Tongue (tissue), 3 donors: ENCODE measurements at places on chromosomes 6 and 20.

- DNase-seq, result no peak
These were observed 638 bp upstream of the MYL9 start for GRCh38 chr20:36540551-36541211.

DNA sequence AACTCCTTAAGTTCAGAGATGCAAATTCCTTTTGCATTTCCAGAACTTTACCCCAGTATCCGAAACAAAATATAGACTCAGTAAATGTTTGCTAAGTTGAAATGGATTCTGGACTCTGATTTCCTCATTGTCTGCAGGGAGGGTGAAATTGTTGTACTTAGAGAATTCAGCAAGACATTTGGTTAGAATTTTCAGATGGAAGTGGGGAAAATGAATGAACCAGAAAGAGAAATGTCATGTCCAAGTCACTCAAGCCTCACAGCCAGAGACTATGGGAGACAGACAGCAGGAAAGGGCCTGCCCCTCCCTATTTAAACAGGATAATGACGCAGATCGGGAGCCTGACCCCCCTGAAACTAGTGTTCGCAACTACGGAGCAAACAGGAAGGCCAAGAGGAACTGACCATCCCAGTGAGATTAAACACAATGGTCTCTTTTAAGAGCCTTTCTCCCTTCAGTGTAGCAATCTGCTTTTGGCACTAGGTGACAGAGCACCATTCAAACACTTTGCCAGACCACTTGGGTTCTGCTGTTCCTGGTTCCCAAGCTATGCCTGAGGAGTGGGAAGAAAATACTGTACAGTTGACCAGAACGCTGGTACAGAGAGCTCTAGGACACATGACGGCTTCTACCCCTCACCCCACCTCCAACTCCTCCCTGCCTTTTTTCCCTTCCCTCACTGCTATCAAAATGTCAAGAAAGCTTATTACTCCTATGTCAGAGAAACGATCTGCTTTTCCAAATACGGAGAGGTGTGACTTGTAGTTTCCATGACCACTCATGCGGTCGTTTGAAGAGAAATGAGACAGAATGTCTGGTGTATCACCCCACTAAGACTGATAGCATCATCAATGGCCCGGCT, 13.7 kb downstream of the NEDD9 start:
- no peak for DNase-seq

DNA sequence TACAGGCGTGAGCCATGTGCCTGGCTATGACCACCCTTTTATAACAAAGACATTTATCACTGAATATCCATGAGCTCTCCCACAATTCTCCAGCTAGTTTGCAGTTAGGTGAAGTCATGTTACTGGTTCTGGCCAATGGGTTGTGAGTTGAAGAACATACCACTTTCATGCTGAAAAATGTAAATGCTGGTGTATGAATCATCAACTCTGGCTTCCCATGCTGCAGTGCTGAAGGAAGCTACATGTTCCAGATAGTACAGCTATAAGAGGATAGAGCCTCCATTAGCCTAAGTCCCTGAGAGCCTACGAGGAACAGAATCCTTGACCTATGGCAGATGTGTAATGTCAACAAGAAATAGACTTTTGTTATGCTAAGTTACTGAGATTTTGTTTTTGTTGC, 180.4 kb downstream of the BTBD9 start:
- no peak for DNase-seq

DNA sequence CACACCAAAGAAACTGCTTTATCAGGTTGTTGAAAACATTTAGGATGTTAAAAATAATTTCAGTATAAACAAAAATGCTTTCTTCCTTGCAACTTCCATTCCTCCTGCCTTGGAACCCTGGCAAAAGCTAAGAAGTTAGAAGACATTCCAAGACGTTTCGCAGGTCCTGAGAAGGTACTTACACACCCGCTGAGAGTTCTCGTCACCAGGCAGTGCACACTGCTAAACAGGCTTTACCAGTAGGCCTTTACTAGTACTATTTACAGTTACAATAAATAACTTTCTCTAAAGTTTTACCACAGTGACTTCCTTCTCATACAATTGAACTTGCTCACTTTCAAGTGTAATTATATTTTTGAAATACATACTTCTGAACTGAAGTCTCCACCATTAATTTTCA, 81.4 kb upstream of the RPS6KA2 start:
- no peak for DNase-seq

- no peak for DNase-seq
These were observed 316.9 kb upstream of the PRDM1 start for GRCh38 chr6:105769197-105769596.

DNA sequence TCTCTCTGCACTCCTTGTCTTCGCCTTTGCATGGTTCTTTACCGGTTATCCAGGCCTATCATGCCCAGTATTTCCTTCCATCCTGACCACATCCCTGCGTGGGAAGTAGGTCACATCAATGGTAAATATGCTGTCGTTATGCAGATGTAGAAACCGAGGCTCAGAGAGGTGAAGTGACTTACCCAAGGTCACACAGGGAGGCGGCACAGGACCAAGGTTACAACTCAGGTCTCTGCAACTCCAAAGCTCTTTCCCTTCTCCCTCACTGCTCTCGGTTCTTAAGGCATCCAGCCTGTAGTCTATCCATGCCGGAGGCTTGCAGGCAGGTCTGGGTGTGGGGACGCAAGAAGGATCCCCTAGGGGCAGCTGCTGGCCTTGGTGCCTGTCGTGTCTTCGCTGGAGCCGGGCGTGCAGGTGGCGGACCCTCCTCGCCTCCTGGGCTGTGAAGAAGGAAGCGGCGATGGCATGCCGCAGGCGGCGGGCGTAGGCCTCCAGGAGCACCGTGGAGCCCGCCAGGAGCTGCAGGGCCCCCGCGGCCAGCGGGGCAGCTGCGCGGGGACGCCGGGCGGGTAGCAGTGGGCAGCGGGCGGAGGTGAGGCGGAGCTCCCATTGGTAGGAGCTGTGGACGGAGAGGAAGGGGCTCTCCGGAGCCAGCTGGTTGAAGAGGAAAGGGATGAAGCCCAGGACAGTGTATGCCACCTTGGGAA, 9.1 kb downstream of the OCSTAMP start:
- DNase-seq, result no peak

- no peak for DNase-seq
These were observed 174.8 kb upstream of the SUPT3H start for GRCh38 chr6:45552536-45552935.

DNA sequence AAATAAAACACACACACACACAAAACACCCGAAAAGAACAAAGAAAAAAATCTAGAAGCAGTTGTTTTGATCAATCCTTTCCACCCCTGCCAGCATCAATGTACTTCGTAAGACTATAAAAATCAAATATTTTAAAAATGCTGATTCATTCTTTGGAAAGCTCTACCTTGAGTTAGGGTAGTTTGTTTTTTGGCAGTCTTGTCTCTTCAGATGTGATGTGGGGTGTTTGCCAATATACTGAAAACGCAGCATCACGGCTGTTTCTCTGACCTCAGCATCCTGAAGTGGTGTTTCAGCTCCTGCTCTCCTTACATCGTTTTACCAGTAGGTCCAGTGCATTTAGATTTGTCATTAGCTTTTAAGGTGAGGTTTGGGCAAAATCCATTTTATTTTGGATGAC, 526.0 kb downstream of the UTRN start:
- no peak for DNase-seq

- peak; percentile 52 for DNase-seq
These were observed 124.1 kb upstream of the RPS6KA2 start for GRCh38 chr6:166751051-166751595.

- peak; percentile 29 for DNase-seq
These were observed 2.0 kb downstream of the DOK5 start for GRCh38 chr20:54477191-54477955.

GRCh38 chr20:58759947-58760346, 67.3 kb downstream of the NPEPL1 start:
- DNase-seq, result no peak

DNA sequence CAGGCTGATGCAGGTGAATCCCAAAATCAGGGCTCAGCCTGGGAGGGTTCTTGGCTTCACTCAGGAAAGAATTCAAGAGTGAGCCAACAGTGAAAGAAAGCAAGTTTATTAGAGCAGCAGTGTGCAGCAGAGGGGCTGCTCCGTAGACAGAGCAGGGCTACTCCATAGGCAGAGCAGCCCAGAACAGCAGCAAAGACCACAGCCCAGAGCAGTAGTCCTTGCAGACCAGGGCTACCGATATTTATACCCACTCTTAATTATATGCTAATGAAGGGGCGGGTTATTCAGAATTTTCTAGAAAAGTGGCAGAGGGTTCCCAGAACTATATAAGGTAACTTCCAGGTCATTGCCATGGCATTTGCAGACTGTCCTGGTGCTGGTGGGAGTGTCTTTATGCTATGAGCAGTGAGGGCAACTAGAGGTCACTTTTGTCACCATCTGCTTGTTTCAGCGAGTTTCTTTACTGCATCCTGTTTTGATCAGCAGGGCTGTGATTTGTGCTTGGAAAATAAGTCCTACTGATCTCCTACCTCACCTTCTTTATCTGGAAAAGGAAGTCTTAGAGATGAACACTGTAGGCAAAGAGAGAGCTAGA, 39.8 kb upstream of the PTPN1 start:
- no peak for DNase-seq
